Erythroblast (primary cell): ENCODE measurements at places on chromosomes 12 and 14.

DNA sequence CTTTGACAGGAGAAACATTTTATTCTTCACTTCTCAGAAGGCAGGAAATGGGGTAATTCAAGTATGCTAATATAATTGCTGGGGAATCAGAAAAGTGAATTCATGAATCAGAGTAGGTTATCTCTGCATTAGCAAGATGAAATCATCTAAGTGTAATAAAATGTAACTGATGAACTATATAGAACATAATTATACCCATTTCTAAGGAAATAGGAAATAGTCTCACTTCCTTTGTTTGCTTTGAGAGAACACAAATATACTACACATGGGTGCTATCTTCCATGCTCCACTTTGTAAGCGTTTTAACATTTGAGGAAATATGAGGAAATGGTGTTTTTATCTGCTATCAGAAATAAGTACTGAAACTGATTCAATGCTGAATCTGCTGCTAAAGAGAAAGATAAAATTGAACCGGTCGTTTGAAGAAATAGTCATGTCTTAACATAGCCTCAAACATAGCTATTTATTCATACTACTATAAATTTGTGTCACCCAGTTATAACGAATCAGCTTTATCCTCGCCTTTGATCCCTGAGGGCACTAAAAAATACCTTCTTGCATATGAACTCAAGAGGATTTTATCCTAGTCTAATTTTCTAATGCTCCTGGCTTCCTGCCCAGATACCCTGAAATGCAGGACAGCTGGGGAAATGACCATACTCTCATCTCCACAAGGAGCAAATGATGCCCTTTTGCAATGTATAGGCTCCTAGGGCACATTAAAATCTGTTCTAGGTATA is 696.0 kb downstream of the C12orf50 start:
- no peak for DNase-seq

- no peak for DNase-seq
These were observed 2.1 kb downstream of the TSPAN11 start for GRCh38 chr12:30928356-30929244.

- DNase-seq, result no peak
These were observed 17.4 kb downstream of the COL2A1 start for GRCh38 chr12:47986832-47987231.

- no peak for DNase-seq
These were observed 5.0 kb upstream of the SLC38A4 start for GRCh38 chr12:46830731-46831334.

- DNase-seq, result no peak
These were observed 24.3 kb upstream of the GLIPR1L2 start for GRCh38 chr12:75366629-75367028.

DNA sequence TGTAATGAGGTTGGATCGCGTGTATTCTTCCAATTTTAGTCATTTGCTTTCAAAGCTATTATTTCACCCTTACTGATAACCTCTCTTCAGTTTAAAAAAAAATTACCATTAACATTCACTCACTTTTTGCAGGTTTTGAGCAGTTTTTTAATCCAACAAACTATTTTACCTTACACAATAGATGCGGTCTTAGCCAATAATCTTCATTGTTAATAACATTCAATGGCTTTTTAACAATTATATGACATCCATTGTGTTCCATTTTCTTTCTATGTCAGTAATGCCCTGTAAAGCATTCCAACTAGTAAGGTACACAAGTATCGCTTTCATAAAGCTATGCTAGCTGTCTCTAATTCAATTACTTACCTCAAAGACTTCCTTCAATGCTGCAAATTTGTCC is 18.9 kb upstream of the OTX2 start:
- no peak for DNase-seq

DNA sequence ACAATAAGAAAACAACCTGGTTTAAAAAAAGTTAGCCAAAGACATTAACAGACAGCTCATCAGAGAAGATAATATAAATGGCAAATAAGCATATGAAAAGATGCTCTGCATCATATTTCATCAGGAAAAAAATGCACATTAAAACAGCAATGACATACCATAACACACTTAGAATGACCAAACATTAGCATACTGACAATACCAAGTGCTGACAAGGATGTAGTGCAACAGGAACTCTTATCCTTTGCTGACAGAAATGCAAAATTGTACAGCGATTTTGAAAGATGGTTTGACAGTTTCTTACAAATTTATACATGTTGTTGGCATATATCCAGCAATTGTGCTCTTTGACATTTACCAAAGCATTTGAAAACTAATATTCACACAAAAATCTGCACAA is 573.0 kb downstream of the FSCB start:
- DNase-seq, result no peak

- DNase-seq, result no peak
These were observed 74.1 kb downstream of the PITPNM2 start for GRCh38 chr12:123076604-123077297.

DNA sequence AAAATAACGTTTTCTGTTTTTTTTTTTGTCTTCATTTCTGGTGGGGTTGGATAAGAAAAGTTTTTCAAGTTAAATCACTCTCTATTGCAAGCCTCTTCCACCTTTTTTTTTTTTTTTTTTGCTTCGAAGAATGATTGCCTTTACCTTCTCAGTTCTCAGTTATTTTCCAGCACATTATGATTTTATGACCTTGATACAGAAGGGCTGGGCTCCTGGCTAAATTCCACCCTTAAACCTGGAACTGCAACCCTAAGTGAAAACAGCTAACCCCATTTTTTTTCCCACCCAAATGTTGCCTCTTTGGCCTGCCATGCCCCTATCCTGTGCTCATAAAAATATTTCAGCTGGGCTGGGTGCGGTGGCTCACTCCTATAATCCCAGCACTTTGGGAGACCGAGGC is 31.4 kb downstream of the PSEN1 start:
- DNase-seq, result no peak

GRCh38 chr12:130674676-130675075 is 41.4 kb downstream of the RIMBP2 start:
- DNase-seq, result no peak

- no peak for DNase-seq
These were observed 33.5 kb downstream of the NTF3 start for GRCh38 chr12:5465384-5465783.

GRCh38 chr12:10849425-10849878 is at the start of gene PRR4:
Gene PRR4, minus strand, starts transcription at chr12:10849475. Its CDS starts 38 bp downstream, at chr12:10849437.
- DNase-seq, result no peak

GRCh38 chr14:95359994-95360826 is 40.5 kb upstream of the CLMN start:
- no peak for DNase-seq

DNA sequence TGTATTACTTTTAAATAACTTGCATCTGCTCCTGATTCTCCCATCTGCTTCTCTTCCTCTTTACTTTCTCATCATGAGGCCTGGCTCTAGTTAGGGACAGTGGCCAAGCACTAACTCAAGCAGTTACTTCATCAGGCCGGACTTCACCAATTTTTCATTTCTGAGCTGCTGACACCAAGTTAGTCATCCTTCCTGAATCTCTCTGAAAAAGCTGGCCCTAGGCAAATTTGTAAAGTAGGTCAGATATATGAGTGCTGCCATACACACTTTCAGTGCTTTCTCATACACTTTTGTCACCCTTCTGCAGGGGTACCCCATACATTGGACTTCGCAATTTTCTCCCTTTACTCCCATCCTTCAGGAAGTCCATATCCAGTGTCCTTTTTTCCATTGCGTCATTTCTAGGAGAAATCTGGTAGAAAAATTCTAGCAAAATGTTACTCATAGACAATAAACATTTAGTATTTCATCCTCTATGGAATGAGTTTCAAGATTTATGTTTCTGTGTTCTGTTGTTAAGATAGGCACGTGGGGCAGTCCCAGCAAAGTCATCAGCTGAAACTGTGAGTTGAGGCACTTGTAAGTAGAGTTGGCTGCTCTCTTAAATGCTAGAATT is 276.8 kb upstream of the TMPO start:
- no peak for DNase-seq

GRCh38 chr12:94545935-94546771 is 86.5 kb upstream of the CEP83 start:
- peak; percentile 49 for DNase-seq

GRCh38 chr12:49335118-49335954 is 1.7 kb downstream of the C1QL4 start:
- no peak for DNase-seq

GRCh38 chr12:120980800-120981368 is 2.5 kb downstream of the HNF1A start:
- DNase-seq, result no peak

- no peak for DNase-seq
These were observed 63.5 kb downstream of the DPF3 start for GRCh38 chr14:72830356-72830755.

DNA sequence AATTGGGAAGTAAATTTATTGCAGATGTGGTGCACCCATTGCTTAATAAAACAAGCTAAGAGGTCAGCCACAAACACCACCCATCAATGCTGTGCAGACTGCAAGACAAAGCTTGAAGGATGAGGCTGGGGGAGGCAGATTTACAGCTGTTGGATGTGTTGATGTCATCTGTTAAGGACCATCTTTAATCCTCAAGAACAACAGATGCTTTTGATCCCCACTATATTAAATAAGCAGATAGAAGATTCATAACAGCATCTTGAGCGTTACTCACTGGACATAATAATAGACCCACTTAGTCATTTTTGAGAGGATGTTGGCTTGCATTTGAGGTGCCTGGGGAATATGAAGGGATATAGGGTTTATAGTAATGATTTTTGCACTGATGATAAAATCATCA is 58.8 kb downstream of the GPR68 start:
- no peak for DNase-seq

DNA sequence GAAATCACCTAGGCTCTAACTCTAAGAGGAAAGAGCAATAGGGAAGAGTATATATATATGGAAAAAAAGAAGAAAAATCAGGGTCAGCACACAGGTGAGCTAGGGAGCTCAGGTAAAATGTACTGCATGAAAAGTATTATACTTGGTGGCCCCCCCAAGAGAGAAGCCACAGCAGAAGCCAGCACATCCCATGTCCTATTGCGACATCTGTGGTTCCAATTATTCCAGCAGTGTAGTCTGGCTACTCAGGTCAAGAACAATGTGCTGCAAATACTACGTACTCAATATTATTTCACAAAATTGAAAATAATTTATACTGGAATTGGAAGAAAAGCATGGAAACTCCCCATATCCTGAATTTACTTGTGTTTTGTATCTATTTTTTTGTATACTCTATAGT is 85.5 kb downstream of the CEP83 start:
- no peak for DNase-seq

- DNase-seq, result no peak
These were observed 23.4 kb downstream of the NCKAP5L start for GRCh38 chr12:49804821-49805220.

- DNase-seq, result no peak
These were observed 56.7 kb downstream of the FBRSL1 start for GRCh38 chr12:132546647-132547046.

GRCh38 chr12:62933220-62933601 is 1.7 kb downstream of the PPM1H start:
- DNase-seq, result peak; percentile 75
